ENCODE measurements at places on chromosomes 5 and 9. TPM values are rescaled to one million over a fixed set of nuclear protein-coding genes. Genes with fewer than 3 reads are reported as not detected.

EXD3 gene
- 9.1 TPM for total RNA-seq

TMEM174 gene
- not detected for total RNA-seq

LRRC70 gene
- total RNA-seq = 0.75 TPM

CARTPT gene
- total RNA-seq = not detected

CCDC152 gene
- total RNA-seq = 0.60 TPM
